Activated CD4-positive, alpha-beta T cell treated with anti-CD3 and anti-CD28 coated beads, Interleukin-2, amount 50 U/mL, for 4 hours (primary cell): ENCODE measurements at places on chromosomes 11 and 22.

DNA sequence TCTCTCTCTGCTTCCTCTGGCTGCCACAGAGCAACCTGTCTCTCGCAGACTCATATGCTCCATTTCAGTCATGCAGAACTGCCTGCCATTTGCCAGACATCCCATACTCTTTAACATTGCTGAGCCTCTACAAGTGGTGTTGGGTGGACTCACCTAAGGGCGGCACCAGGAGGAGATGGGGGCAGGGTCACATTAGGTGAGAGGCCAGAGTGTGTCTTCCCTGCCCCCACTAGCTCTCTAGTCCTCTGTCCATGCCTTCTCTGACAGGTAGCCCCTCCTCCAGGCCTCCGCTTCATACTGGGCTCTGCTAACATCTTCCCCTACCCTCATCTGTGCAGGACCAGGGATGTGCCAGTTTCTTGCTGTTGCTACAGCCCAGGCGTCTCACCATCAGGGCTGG is 366.3 kb downstream of the TENM4 start:
- DNase-seq, result no peak

- no peak for DNase-seq
These were observed 1785.4 kb downstream of the LRRC4C start for GRCh38 chr11:39674024-39674423.

- DNase-seq, result peak; percentile 5
These were observed 599 bp downstream of the SIK3 start for GRCh38 chr11:117097389-117098268.

DNA sequence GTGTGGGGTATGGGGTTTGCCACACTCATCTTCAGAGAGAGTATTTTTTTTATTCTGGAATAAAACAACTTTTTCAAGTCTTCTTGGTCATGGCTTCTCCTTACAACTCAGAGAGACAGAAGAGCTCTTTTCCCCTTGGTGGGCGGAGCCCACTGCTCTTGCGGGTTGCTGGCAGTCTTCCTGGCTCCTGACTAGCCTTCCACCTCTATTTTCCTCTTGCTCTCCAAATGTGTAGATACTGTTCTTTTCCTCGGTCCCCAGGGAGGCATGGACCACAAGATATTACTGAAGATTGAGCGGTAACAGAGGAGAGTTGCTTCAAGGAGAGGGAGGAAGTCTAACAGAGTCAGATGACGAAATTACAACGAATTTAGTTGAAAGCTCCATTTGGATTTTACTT is 210.6 kb downstream of the NTM start:
- no peak for DNase-seq

- DNase-seq, result no peak
These were observed 70.7 kb downstream of the BMAL1 start for GRCh38 chr11:13348305-13348704.

DNA sequence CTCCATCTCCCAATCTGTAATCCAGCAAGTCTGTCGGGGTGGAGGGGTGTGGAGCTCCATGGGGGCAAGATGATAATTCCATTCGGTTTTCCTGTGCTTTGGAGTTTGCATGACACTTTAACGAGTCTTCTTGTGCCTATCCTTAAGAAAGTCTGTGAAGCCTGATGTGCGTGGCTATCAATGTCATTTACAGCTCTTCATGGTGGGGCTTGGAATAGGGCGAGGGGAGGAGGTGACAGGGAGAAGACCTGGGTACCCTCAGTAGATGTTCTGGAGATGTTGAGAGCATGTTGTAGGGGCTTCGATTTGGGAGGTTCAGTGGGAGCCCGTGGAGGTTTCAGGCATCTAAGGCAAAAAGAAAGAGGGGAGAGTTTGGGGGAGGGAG is 579 bp upstream of the PHLDB1 start:
- DNase-seq, result no peak

DNA sequence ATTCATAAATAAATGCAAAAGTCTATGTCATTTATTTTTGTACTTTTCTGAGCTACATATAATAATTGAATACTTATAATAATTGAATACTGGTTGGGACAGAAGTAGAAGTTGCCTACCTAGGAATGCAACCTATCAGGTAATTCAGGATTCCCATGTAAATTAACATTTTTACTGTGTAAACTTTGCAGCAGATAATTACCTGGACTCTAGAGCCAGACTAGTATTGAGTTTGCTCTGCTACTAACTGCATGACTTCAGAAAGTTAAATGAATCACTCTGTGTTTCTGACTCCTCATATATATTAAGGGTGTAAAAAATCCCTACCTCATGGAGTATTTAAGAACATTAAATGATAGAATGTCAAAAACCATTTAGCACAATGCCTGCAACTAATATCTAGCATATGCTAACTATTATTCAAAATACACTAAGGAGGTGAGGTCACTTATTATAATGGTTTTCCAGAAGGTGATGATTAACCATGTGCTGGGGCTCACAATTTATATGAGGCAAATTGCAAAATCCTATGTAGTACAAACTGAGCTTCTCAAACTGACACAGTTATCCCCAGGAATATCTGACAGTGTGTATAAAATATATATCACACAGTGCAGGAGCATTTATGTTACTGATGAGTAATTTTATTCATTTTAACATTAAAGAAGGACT is 138.1 kb upstream of the ANO3 start:
- DNase-seq, result no peak

GRCh38 chr11:17631702-17632365 is 84.8 kb downstream of the OTOG start:
- DNase-seq, result no peak

- DNase-seq, result no peak
These were observed 6.7 kb upstream of the APOL4 start for GRCh38 chr22:36208162-36208765.

DNA sequence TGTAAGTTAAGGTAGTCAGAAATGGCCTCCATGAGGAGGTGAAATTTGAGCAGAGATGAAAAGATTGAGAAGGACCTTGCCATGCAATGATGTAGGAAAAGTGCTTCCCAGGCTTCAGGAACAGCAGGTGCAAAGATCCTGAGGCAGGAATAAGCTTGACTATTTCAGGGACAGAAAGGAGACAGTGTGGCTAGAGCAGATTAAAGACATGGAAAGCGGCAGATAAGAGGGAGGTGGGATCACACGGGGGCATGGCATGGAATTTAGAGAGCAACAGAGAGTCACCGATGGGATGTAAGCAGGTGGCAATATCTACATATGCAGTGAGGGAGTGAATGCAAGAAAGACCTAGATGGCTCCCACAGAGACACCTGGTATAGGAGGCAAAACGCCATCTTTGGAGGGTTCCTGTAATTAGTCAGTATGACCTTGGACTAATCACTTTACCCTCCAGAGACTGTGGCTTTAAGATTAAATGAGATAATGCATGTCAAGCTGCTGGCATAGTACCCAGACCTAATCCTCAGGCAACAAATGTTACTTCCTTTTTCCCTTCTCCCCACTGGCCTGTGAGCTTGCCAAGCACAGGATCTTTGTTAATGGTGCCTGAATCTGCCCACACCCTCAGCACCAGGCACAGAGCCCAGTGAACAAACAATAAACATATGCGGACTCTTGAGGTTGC is 24.6 kb upstream of the ACER3 start:
- no peak for DNase-seq

DNA sequence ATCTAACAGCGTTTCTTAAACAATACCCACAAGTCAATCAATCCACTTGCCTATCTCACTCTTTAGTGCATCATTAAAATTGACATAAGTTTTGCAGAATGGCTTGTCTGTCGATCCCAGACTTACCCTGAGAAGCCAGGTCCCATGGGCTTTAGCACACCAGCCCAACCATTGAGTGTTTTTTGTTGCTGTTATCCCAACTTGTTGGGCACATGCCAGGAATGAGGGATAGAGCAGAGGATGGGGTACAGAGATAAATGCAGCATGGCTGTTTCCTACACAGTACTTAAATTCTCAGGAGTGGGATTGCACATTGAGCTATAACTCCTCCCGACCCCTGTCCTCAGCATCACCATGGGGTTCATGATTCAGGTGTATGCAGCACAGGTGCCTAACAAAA is 64.2 kb upstream of the RASSF10 start:
- DNase-seq, result no peak

DNA sequence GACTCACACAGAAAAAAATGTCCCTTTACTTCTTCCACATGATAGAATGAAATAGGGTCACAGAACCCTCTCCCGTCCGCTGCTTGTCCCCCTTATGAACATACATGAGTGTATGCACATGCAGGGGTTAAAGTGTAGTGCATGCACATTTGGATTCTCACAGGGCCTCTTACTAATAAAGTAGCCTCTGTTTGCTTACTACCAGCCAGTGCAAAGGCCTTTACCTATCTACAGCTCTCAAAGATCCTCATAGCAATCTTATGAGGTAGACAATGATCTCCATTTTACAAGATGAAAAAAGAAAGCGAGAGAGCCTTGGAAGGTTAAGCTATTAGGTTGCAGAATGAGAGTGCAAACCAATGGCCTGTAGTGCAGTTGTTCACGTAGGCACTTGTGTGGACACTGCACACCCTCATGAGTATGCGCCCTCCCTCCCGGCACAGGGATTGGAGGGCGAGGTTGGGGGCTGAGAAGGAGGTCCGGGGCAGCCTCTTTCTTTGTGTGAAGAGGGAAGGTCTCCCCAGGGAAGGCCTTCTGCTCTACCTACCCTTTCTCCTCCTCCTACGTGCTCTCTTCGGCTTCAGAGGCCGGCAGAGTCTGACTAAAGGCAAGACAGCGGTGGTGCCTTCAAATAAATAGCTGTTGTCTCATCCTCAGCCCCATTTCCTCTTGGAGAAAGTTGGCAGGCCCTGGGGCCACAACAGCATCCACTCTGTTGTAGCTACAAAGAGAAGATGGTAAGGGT is 91.3 kb downstream of the CEP164 start:
- DNase-seq, result no peak
